ENCODE measurements at places on chromosomes 6 and 20.

GRCh38 chr6:107704347-107705013, 119.6 kb downstream of the SCML4 start:
- DNase-seq = no peak

GRCh38 chr6:165661664-165662025, 1.4 kb downstream of the PDE10A start:
- peak; percentile 15 for DNase-seq

DNA sequence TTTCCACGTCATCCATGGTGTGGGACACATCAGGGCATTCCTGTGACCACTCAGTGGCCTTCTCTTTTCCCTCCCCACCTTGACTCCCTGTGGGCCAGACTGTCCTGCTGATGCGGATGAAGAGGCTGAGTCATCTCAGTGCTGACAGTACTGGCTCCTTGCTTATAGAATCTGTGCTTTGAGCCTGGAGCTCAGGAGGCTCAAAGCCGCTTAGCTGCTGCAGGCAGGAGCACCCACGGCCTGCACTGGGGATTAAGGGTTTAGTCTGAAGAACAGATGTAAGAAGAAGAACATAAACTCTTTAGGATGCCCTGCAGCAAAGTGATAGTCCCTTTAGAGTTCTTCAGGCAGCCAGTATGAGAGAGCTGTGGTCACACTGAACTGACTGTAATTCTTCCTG, 642.0 kb upstream of the CHD6 start:
- DNase-seq = no peak

GRCh38 chr6:153503810-153504209, 372.7 kb upstream of the RGS17 start:
- peak; percentile 45 for DNase-seq

GRCh38 chr6:148530976-148531375, 188.3 kb downstream of the SASH1 start:
- no peak for DNase-seq

DNA sequence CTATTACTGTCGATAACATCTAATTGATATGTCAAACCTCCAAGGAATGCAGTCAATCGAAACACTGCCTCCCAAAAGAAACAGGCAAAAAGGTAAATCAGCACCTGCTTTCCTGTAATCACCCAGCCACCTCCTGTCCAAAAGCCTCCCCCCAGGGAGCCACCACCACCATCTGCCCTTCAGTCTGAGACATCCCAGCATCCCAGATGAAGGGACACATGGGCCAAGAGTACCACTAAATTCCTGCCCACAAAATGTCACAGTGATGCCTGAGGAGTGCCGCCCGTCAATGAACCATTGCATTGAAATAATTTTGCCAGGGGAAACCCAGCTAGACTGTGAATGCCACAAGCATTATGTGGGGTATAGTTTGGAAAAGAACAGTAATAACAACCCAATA, 401.7 kb downstream of the ZFAND3 start:
- no peak for DNase-seq

DNA sequence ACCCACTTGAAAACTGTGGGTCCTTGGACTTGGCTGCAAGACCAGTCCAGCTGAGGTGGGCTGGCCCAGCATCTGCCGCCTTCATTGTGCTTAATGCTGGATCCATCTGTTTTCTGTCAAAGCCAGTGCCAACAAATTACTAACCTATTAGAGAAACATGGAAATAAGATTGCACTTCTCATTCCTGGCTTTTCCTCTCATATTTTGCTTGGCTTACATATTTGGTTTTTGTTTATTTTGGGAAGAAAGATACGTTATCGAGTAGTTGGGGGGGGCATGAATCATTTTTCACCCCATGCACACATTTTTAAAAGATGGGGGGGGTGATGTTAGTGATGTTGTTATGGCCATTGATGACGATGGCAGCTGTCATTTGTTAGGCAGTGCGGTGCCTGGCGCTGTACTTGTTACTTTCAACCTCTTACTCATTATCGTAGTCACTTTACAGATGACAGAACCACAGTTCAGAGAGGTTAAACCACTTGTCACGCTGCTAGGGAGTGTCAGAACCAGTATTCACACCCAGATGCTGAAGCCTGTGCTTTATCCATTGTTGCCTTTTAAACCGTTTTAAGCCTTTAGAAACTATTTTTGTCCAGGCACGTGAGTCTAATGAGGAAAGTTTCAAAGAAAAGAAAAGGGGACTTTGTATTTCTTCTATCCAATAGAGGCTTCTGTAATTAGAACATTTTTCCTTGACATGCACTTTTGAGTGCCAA, 180.0 kb downstream of the TMEM242 start:
- DNase-seq = no peak

DNA sequence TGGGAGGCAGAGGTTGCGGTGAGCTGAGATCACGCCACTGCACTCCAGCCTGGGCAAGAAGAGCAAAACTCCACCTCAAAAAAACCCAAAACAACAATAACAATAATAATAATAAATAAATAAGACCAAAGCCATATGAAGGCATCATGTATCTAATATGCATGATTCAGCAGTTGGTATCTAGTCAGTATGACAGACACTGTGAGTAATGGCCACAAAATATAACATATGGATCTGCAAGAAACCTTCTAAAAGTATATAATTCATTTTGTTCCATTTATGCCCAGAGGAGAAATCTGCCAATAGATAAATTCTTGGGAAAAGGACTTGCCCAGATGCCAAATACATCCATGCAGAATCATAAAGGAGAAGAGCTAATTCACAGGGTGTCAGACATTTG, 252.3 kb downstream of the BTBD9 start:
- DNase-seq = no peak

GRCh38 chr6:4636881-4637224, 139.4 kb upstream of the CDYL start:
- DNase-seq = no peak

GRCh38 chr20:50977066-50978021, 18.7 kb downstream of the MOCS3 start:
- DNase-seq = no peak

DNA sequence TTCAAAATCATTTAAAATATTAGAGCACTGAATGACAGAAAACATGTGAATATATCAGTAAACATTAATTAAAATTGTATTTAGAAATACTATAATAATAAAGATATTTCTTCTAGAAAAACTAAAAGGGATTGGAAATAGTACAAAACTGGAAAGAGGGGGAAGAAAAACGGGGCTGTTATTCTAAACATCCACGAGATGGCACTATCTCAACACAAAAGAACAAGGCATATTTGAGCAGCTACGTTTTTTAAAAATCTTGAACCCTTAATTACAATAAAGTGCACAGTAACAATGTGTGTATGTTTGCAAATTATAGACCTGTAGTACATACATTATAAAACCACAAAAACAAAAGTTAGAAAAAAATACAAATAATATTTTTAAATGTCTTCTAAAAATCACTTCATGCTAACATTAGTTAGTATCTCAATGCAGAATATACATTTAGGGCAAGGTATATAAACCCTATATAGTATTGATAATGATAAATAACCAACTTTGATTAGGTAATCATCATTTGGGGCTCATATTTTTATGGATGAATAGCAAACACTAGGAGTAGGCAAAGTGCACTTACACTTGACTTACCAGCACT, 42.5 kb upstream of the PNISR start:
- DNase-seq = no peak

GRCh38 chr6:80531681-80532619, 425.5 kb downstream of the BCKDHB start:
- DNase-seq = no peak

DNA sequence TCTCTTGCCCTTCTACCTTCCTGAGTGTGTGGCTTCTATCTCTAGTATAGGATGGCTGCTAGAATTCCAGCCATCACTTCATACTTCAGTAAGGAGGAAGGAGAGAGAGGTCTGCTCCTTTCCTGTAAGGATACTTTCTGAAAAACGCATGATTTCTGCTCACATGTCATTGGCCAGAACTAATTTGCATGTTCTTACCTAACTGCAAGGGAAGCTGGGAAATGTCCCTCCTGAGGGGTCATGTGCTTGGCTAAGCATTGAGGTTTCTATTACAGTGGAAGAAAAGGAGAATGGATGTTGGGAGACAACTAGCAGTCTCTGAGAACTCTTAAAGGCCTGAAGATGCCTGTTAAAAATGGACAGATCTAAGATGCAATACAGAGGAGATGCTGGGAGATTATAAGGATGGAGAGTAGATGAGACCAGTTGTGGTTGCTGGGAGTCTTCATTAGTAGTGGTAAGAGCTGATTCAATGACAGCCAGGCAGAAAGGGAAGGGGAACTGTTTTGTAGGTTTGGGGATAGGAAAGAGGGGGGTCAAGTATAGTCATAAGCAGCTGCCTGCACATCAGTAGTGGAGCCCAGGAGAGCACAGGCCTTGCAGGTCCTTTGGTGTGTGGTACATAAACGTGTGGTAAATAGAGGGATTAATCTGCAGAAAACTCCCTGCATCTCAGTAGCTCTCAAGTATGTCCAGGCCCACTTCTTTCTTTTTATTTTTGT, 20.2 kb downstream of the CDS2 start:
- DNase-seq = no peak

- DNase-seq = no peak
These were observed 3.7 kb downstream of the TFAP2D start for GRCh38 chr6:50716899-50717509.

- no peak for DNase-seq
These were observed 52.8 kb upstream of the FILIP1 start for GRCh38 chr6:75546381-75546780.

DNA sequence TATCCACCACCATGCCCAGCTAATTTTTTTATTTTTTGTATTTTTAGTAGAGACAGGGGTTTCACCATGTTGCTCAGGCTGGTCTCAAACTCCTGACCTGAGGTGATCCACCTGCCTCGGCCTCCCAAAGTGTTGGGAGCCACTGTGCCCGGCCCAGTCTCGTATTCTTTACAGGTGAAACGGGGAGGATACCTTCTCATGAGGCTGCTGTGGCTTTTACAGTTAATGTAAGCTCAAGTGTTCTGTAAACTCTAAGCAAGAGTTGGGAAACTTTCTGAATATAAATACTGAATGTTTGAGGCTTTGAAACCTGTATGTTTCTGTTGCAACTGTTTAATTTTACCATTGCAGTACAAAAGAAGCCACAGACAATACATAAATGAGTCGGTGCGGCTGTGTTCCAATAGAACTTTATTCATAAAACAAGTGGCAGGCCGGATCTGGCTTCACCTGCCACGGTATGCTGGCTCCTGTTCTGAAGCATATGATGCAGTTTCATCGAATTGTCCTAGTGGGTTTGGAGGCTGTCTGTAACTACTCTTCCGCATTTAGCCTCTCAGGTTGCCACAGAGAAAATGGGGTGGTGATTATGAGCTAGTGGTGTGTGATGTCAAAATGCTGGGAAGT, 192.5 kb upstream of the ZFP64 start:
- DNase-seq = no peak

GRCh38 chr20:47330933-47331708, 25.4 kb downstream of the ZMYND8 start:
- no peak for DNase-seq

- no peak for DNase-seq
These were observed 156.9 kb upstream of the FLRT3 start for GRCh38 chr20:14494355-14494754.

- no peak for DNase-seq
These were observed 80.9 kb downstream of the GJA1 start for GRCh38 chr6:121516331-121516730.

DNA sequence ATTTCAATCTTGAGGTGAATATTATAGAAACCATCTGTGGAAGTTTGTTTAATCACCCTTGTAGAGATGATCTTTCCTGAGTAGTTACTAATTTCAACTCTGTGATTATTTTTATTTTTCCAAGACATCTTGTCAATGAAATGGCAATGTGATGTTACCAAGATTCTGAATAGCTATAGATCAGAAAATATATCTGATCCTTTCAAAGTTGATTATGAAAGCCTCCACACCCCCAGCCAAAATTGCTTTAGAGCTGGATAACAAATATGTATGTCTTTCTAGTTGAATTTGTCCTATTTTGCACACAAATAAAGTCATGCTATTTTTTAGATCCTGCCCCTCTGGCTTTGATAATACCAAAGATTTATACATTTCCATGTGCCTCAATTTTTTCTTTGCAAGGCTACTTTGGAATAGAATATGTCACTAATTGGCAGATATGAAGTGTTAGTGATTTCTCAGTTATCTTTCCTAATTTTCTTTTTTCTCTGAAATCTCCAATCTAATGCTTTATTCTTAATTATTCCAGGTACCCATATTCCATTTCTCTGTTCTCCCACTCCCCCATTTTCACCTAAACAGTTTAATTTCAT, 5.0 kb downstream of the SIM1 start:
- DNase-seq = no peak

GRCh38 chr6:83231146-83231545, 38.0 kb downstream of the RWDD2A start:
- DNase-seq = no peak

GRCh38 chr20:62230276-62230675, 8.0 kb upstream of the OSBPL2 start:
- no peak for DNase-seq

DNA sequence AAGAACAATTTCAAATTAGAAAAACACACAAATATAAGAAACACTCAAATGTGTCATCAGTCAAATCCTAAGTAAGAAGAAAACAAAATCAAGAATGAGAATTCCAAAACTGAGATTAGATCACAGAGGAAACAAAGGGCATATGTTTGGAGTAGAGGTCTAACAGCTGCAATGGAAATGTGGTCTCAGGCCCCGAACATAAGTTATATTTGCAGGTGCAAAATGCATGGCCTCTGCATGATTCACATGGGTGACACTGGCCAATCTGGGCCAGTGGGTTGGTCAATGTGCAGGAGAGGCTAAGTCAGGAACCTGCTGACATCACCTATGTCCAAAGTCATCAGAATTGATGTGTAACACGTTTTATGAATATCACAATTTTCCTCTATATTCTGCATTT, 108.5 kb upstream of the MAP7 start:
- DNase-seq = no peak

DNA sequence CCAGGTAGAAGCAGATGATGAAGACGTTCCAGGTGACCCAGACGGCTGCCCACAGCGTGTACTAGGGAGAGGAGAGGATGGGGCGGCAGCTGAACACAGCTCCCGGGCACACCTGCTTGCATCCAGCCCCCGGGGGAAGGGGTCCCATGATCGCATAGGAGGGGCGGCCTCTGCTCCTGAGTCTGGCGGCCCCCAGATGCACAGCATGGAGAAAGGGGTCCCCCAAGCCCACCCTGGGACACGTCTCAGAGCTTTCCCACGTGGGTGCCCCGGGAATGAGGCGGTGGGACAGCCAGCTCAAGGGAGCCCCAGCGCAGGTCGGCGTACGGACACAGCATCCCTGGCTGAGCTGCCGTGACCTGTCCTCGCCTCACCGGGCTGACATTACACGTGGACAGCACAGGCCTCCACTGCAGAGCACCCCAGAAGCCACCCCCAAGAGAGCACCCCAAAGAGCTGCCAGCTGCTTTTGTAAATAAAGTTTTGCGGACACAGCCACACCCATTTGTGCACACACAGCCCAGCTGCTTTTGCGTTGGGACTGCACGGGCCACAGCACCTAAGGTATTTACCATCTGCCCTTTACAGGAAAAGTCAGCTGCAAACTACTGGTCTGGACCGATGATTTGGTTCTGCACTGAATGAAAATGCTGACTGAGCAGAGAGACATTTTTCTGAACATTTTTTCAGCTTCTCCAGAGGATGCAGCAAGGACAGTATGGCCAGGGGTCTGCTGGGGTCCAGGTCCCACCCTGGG, 5.2 kb downstream of the NKAIN4 start:
- DNase-seq = no peak

All from Caco-2 (cell line).